ENCODE measurements at places on chromosomes 5 and 9. TPM values are rescaled to one million over a fixed set of nuclear protein-coding genes. Genes with fewer than 3 reads are reported as not detected.

OR1J2 gene
- total RNA-seq: not detected

C5orf58 gene
- not detected for total RNA-seq

C1QTNF2 gene
- total RNA-seq: 16.9 TPM

GPR21 gene
- total RNA-seq: 7.7 TPM

IL17B gene
- total RNA-seq: 7.1 TPM

IL3 gene
- not detected for total RNA-seq

ZFP2 gene
- total RNA-seq: 7.1 TPM

SYK gene
- total RNA-seq: 5.9 TPM

SPINK6 gene
- not detected for total RNA-seq

NUTM2F gene
- total RNA-seq: not detected

CCNI2 gene
- 0.60 TPM for total RNA-seq

SLC34A3 gene
- not detected for total RNA-seq

AIF1L gene
- 36.2 TPM for total RNA-seq

UBE2R2 gene
- 36.7 TPM for total RNA-seq

PCDHAC1 gene
- 7.6 TPM for total RNA-seq

IL5 gene
- not detected for total RNA-seq

CCDC112 gene
- total RNA-seq: 20.0 TPM

HTR4 gene
- total RNA-seq: 0.27 TPM

JMY gene
- total RNA-seq: 67.3 TPM

CCDC187 gene
- total RNA-seq: 0.66 TPM

RAD17 gene
- total RNA-seq: 36.0 TPM

EDIL3 gene
- total RNA-seq: 75.6 TPM

ZBTB43 gene
- 24.6 TPM for total RNA-seq

RNF38 gene
- total RNA-seq: 57.5 TPM

SLCO6A1 gene
- total RNA-seq: not detected

FOXI1 gene
- not detected for total RNA-seq

SPOCK1 gene
- 37.1 TPM for total RNA-seq

AQP3 gene
- 43.3 TPM for total RNA-seq

PDCD1LG2 gene
- total RNA-seq: not detected

FOXD4L6 gene
- total RNA-seq: not detected

DCTN3 gene
- 93.5 TPM for total RNA-seq

TAF11L10 gene
- not detected for total RNA-seq

MORN5 gene
- 1.4 TPM for total RNA-seq

DOK3 gene
- total RNA-seq: 4.8 TPM

SLIT3 gene
- total RNA-seq: 32.4 TPM

TAF11L5 gene
- total RNA-seq: not detected
